ENCODE measurements at places on chromosomes 6 and 20.

- no peak for DNase-seq
These were observed 46.1 kb upstream of the UNC93A start for GRCh38 chr6:167244991-167245390.

- no peak for DNase-seq
These were observed 30.9 kb downstream of the KIAA1755 start for GRCh38 chr20:38229376-38230252.

- DNase-seq = no peak
These were observed 172.6 kb downstream of the BMP2 start for GRCh38 chr20:6940048-6940447.

GRCh38 chr6:42482174-42482573 lies 30.4 kb upstream of the TRERF1 start:
- DNase-seq = no peak

- no peak for DNase-seq
These were observed 2.1 kb upstream of the RRAGD start for GRCh38 chr6:89414215-89414614.

DNA sequence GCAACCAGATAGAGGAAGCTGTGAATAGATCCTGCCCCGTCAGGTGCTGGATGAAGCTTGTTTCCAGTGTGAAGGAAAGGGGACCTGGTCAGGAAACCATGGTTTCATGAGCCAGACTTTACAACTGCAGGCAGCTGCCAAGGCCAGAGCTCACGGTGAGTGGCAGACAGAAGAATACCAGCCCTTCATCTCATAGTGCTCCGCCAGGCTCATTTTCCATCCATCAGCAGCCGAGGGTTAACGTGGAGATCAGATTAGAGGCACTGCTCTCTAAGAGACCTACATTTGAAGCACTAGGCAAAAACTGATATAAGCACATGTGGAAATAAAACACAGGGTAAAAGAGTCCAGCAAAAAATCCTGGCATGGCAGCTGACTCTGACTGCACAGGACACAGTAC lies 172.4 kb downstream of the CD24 start:
- DNase-seq = no peak

DNA sequence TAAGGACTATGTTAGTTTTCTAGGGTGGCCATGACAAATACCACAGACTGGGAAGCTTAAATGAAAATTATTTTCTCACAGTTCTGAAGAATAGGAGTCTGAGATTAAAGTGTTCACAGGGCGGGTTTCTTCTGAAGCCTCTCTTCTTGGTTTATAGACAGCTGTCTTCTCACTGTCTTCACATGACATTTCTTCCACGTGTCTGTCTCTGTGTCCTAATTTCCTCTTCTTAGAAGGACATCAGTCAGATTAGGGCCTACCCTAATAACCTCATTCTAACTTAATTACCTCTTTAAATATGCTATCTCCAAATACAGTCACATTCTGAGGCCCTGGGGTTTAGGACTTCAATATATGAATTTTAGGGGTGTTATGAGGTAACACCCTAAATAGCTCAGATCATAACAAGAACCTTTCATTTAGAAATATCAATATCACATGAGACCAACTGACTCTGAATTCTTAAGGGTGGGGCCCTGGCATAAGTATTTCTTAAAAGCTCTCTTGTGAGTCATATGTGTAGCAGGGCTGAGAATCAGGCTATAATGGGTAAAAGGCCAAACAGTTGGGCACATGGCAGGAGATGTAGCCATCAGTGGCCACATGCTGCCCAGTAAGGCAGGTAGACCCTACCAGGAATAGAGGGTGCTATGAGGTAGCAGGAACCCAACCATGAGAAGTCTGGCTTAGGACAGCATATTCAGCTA lies 62.0 kb upstream of the TENT5A start:
- DNase-seq = no peak

- no peak for DNase-seq
These were observed 128.3 kb downstream of the UTRN start for GRCh38 chr6:144413418-144413817.

- DNase-seq = no peak
These were observed 377.6 kb upstream of the CITED2 start for GRCh38 chr6:139752086-139752485.

DNA sequence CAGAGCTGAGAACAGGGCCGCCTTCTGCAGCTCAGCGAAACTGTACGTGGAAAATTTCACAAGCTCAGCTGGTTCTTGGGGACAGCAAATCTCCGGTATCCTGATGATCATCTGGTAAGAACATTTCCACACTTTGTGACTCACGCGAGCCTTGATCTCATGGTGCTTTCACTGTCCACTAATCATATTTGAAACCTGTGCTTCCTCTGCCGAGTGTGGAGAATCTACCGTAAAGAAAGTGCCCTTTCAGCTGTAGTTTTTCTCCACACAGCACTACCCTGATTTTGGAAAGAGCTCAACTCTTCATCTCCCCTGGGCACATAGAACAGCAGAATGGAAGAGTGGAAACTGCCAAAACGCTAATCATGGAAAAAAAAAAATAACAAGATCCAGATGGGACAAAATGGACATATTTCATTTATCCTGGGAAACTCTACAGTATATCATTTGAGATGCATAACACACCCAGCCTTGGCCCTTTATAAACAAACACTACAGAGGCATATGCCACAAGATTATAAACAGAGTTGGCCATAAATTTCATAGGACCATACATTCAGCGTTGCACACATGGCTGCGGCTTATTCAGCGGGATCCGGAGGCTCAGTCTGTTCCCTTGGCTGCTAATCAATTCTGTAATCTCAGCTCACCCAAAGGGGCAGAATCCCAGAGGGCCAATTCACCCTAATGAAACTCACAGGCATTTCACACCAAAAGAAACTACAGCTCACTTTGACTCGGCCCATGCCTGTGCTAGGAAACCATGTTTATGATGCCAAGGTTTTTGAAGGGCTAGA lies 434.5 kb downstream of the HDGFL1 start:
- DNase-seq = peak; percentile 68

GRCh38 chr20:45311589-45312211 lies 3.6 kb upstream of the MATN4 start:
- DNase-seq = no peak

GRCh38 chr20:45927071-45927878 lies 7.2 kb upstream of the PCIF1 start:
- DNase-seq = no peak

- no peak for DNase-seq
These were observed 148.9 kb downstream of the TMEM200A start for GRCh38 chr6:130514712-130515111.

DNA sequence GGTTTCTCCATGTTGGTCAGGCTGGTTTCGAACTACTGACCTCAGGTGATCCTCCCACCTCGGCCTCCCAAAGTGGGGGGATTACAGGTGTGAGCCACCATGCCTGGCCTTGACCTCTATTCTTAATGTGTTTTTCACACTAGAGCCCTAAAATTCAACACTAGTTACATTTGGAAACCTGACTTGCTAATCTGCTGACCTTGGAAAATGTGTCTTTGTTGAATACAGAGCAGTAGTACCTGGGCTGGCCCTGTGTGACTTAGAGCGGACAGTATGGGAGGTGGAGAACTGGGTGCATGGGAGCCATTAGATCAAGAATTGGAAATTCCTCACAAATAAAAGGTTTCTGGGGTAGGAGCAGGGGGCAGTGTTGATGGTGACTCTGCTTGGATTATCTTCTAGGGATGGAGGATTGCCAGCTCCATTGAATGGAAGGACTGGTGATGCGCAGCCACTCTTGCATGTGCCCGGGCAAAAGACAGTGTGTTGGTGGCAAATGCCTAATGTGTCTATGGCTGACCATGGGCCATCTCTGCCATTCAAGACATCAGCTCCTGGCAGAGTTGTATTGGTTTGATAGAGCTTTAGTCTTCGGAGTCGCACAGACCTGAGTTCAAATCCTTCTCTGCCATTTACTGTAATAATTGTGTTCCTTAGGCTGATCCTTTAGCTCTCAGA lies 53.4 kb downstream of the RALY start:
- DNase-seq = no peak

DNA sequence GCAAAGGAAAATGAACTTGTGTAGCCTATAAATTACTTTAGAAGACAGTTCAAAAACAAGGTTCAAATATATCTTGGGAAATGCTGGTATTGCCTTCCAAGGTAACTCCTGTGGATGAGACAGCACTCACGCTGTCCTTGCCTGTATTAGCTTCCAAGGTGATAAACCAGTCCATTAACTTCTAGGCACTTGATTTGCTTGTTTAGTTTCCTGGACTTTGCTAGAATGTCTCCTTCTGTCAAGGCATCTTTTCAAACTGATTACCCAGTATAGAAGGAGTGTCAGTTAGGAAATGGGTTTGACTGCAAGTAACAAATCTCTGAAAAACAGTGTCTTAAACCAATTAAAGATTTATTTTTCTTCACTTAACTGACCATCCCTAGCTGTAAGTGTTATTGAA lies 103.4 kb upstream of the SLC22A23 start:
- DNase-seq = no peak

GRCh38 chr20:1875183-1875554 lies 20.0 kb upstream of the SIRPA start:
- DNase-seq = no peak

GRCh38 chr20:62392621-62393334 lies 5.9 kb downstream of the RPS21 start:
- DNase-seq = no peak

DNA sequence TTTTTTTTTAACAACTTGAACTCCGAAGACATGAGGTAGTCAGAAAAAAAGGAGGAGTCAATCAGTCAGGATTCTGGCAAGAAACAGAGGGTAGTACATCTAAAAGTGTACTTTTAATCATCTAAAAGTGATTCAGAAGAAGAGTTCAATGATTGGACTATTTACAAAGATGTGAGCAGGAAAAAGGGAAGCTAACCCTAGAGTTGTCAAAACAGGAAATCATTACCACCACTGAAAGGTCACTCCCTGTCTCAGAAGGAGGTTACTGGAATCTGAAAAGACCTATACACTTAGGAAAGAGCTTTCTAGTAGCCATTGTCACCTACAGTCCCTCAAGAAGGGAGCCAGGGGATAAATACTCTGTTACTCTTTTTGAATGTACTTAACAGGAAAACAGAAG lies 16.7 kb upstream of the LMBRD1 start:
- DNase-seq = no peak

- DNase-seq = no peak
These were observed 382.8 kb downstream of the EPM2A start for GRCh38 chr6:145352382-145353080.

GRCh38 chr20:42531508-42531961 lies 658.2 kb downstream of the PTPRT start:
- peak; percentile 34 for DNase-seq

- no peak for DNase-seq
These were observed 34.5 kb downstream of the TPD52L1 start for GRCh38 chr6:125188037-125188436.

GRCh38 chr6:56643379-56644089 lies 845 bp upstream of the DST start:
- DNase-seq = no peak

DNA sequence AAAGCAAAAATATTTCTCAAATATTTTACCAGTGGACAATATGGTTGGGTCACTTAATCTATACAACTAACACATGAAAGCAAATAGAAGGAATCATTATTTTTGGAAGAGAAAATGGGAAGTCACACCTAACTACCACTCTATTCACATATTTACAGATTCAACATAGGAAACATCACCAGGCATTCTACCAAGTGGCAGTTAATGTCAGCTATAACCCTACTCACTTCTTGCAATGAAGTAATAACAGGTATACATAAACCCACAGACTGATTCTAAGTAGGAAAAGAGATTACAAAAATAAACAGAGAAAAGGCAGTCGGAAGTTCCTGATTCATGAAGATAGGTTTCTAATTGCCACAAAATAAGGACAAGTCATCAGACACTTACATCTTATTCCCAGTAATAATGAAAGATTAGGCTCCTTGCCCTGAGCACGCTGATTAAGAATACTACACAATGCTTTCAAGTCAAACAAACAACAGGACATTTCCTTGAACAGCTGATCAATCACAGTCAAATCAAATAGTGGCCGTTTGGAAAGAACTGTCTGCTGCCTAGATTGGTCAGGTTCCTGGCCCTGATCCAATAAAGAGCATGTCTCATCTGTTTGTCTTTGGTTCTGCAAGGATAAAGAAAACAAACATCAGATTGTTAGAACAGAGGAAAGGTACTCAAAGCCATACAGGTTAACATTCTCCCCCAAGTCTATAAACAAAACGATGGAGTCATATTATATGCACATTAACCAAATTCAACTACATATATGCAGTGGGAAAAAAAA lies 79.2 kb upstream of the PLN start:
- no peak for DNase-seq

GRCh38 chr6:151999194-151999593 lies 191.7 kb downstream of the ESR1 start:
- DNase-seq = no peak

- no peak for DNase-seq
These were observed 650.6 kb downstream of the CBLN4 start for GRCh38 chr20:55354720-55355119.

DNA sequence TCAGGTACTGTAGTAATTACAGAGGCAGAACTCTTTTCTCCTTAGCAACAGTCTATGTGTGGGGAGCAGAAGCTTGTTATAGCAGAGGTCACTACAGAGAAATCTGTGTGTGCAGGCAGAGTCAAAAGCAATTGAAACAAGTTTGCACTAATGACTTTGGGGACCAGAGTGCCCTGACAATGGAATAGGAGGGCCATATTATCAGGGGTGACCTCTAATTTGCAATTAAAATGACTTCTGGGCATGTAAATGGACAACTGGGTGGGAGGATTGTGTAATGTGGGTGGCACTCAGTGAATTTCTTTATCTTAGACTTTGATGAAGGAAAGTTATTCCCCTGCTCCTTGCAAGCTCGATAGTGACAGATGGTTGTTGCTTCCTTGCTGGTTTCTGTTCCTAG lies 127.2 kb downstream of the PLCB4 start:
- no peak for DNase-seq

GRCh38 chr6:16730738-16731477 lies 30.4 kb downstream of the ATXN1 start:
- no peak for DNase-seq

DNA sequence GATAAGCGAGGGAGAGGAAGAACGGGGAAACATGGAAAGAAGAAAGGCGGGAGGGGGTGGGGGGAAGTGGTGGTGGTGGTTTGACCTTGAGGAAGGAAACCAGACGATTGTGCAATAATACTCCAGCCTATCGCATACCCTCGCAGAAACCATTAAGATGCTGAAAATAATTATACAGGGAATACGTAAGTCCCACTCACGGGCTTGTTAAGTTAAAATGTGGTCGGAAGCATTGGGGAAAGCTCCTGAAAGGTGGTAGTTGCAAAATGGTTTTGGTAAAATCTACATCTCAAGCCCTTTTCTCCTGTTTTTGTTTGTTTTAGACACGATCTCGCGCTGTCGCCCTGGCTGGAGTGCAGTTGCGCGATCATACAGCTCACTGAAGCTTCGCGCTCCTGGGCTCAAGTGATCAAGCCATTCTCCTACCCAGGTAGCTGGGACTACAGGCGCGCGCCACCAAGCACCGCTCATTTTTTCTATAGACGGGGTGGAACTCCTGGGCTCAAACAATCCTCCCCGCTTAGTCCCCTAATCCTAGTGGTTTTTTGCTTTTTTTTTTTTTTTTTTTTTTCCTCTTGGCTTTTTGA lies 128.9 kb upstream of the ZNF184 start:
- DNase-seq = no peak
